ENCODE measurements at places on chromosomes 3 and 15.

GRCh38 chr3:31054032-31054431 lies 159.6 kb upstream of the GADL1 start:
- no peak for DNase-seq

DNA sequence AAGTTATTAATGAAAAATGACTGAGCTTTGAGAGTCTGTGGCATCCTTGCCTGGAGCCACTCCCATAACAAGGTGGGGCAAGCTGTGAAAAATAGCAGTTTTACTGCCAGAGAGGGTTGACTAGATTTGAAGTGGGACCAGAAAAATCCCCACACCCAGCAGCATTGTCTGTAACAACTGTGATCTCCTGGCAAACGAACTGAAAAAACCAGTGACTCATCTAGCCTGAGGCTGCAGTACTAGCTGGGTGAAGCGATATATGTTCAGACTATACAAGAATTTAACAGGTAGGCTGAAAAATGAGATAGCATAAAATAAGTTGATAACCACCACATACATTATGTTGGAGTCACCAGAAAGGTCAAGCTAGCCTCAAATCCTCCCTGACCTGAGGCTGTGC lies 64.0 kb downstream of the DPH6 start:
- no peak for DNase-seq

- DNase-seq = no peak
Observed at GRCh38 chr3:42786631-42787030, 13.6 kb upstream of the CCDC13 start.

- DNase-seq = no peak
Observed at GRCh38 chr3:14701676-14702075, 26.7 kb downstream of the C3orf20 start.

Measured in GM12864 (cell line).